ENCODE measurements at places on chromosomes 2 and 18.

DNA sequence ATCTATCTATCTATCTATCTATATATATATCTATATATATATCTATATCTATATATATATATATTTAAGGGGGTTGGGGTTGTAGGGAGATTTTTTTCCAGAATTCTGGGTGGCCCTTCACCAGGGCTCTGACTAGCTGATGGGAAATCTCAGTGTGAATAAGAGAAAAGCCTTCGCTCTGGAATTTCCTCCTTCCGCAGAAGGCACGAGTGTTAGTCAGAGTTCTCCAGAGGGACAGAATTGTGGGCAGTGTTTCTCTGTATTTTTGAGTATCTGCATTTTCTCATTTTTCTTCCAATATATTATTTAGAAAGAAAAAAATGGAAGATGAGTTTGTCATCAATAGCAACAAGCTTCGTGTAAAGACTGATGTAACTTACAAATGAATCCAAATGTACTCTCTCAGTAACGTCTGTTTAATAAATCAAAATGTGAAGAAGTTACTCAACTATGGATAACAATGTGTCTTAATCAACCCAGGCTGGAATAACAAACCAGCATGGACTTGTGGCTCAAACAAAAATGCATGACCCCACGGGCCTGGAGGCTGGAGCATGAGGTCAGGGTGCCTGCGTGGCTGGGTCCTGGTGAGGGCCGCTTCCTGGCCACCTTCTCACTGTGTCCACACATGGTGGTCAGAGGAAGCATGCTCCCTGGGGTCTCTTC lies 10.6 kb upstream of the SNTG2 start:
- no peak for DNase-seq

GRCh38 chr18:48700446-48700845 lies 161.6 kb downstream of the CTIF start:
- DNase-seq = no peak

DNA sequence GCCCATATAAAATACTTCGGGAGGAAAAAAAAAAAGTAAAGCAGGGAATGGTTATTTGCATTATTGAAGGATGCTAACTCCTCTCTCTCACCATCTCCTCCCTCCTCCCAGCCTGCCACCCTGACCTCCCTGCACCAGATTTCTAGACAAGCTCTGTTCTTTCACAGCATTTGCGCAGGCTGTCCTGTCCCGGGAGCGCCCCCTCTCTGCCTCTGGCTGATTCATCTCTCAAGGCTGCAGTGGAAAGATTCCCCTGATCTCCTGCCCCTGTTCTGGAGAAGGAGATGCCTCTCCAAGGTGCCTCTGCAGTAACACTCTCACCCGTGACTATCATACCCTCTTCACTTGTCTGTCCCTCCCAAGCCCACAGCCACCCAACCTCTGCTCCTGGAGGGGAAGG lies 38.5 kb downstream of the COL4A4 start:
- DNase-seq = peak; percentile 21

GRCh38 chr2:126602334-126602733 lies 53.6 kb upstream of the GYPC start:
- no peak for DNase-seq

- no peak for DNase-seq
These were observed 40.0 kb downstream of the FAM228A start for GRCh38 chr2:24214880-24215279.

DNA sequence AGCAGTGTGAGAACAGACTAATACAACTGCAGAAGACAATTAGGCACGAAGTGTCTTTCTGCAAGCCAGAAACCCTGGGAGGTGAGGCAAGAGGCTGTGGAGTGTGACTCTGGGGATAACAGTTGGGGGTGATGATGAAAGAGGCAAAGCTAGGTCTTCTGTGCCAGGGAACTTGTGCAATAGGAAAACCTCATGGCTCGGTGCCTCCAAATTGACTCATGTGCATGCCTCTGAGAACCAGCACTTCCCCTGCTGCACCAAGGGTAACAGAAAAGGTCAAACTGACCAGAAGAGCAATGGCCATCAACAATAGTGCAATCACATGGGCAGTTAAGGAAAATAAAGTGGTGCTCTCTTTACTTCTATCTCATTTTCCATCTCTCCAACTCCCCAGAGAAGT lies 136.4 kb downstream of the SCG2 start:
- DNase-seq = peak; percentile 95

DNA sequence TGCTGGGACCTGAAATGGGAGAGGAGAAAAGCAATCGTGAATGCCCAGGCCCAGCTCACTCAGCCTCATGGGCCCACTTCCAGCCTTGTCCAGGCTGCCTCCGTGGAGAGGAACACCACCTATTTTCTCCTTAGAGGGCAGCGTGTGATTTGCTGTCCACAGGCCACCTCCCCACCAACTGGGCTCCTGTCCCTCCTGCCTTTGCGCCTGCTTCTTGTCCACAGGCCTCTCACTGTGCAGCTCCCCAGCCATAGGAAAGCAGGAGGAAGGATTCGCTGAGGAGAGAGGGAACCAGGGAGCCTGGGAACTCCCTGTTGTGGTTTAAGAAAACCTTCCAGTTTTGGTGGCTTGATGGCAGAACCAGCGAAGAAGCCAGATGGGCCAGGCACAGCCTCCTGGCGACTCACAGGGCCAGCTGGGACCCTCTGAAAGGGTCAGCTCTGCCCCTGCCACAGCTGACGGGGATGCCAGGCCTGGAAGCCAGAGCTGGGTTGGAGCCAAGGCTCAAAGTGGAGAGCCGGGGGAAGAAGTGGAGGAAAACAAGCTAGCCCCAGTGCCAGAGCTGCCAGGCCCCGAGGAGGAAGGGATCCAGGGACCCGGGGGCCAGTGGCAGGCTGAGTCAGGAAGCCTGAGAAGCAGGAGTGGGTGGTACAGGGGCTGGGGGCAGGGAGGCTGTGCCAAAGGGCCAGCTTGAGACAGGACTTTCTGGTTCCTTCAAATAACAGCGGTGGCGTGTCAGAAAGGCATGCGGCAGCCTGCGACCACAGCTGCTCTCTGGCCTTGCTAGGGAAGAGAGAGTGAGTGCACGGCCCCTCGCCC lies 9.9 kb downstream of the TMBIM1 start:
- DNase-seq = no peak

- DNase-seq = no peak
These were observed 45.4 kb upstream of the SCN1A start for GRCh38 chr2:166173263-166173662.

GRCh38 chr2:558879-559278 lies 118.3 kb downstream of the TMEM18 start:
- DNase-seq = no peak

DNA sequence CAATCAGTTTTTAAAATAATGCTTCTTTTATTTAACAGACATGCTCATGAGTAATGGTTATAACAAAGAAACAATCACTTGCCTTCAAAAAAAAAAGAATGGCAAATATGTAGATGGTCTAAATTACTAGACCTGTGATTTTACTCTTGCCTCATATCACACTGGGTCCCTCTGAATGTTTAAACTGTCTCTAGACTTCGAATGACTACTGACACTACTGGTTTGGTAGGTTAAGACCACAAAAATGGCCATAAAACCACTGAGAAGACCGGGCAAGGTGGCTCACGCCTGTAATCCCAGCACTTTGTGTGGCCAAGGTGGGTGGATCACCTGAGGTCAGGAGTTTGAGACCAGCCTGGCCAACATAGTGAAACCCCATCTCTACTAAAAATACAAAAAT lies 5.1 kb upstream of the SELENOI start:
- no peak for DNase-seq

GRCh38 chr2:143937723-143938350 lies 582.1 kb downstream of the ZEB2 start:
- DNase-seq = no peak

- DNase-seq = no peak
These were observed 242.1 kb upstream of the RBMS1 start for GRCh38 chr2:160735696-160736095.

GRCh38 chr18:11978956-11979355 lies 2.4 kb upstream of the IMPA2 start:
- no peak for DNase-seq

DNA sequence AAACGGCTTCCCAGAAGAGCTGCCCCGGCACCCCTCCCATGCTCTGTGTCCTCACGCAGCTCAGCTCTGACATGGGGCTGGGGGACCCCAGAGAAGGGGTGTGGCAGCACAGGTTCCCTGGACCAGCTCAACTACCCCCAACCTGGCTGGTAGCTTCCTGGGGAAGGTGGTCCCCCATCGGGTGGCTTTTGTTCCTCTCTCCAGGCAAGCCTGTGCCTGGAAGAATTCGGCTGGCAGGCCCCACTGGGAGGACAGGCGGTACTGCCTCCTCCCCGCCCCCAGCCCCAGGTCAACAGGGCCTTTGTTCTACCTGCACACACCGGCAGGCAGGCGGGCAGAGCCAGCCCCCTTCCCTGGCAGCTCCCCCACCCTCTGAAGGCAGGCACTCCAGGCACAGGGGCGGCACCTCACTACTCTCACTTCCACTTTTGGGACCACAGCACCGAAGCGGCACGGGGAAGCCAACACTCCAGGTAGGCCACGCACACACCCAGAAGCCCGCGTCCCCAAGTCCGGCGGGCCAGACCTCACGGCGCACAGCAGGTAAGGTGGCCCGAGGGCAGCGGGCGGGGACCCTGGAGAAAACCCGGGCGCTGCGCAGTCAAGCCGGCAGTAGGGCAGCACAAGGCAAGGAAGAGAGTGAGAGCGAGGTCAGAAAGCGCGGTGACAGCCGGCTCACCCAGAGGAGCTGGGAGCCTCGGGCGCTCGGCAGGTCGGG lies 1.3 kb downstream of the HS6ST1 start:
- no peak for DNase-seq

GRCh38 chr18:31791817-31792579 lies 31.3 kb upstream of the SLC25A52 start:
- no peak for DNase-seq

DNA sequence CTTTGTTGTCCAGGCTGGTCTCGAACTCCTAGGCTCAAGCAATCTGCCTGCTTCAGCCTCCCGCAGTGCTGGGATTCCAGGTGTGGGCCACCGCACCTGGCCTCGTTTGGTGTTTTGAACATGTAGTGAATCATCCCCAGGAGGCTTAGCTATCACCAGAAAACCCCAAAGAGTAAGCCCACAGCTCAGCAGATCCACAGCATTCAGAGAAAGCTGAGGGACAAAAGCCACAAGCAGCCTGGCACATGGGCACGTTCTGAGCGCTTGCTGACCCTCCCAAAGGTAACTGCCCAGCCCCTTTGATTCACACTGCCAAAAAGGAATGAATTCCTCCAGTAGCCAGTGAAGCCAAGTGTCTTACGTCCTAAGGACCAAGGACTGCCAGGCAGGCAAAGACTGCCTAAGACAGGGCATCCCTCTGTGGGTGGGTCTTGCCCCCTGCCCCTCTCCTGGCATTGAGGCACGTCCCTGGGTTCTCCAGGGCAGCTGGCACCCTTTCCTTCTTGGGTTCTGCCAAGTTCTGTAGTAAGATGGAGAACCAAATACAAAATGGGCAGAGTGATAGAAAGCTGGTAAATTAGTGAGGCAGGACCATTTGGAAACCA lies 31.7 kb downstream of the MBP start:
- DNase-seq = no peak

DNA sequence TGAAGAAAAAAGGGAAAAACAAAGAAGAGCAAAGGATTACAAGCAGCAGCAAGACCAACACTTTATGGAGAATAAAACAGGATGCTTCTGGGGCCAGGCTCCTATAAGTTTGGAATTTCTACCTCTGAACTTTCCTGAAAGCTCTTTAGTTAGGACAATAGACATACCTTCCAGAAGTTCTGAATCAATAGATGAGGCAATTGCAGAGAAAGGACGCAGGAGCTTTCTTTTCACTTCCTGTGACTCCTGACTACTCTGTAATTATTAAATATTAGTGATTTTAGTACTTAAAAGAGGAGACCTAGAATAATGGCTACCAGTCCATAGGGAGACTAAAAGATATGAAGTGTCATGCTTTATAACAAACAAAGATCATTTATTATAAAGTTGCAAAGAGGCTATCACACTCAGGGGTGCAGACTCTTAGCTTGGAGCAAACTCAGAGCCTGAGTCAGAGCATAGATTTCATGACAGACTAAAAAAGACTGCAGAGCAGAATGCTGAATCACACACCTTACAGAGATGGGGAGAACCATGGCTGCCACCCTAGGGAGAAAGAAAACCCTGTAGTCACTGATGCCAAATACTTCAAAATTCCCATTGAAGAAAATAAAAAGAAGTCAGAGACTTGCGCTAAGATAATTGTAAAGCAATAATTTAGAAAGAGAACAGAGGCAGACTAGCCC lies 52.5 kb upstream of the FAM136A start:
- peak; percentile 64 for DNase-seq

DNA sequence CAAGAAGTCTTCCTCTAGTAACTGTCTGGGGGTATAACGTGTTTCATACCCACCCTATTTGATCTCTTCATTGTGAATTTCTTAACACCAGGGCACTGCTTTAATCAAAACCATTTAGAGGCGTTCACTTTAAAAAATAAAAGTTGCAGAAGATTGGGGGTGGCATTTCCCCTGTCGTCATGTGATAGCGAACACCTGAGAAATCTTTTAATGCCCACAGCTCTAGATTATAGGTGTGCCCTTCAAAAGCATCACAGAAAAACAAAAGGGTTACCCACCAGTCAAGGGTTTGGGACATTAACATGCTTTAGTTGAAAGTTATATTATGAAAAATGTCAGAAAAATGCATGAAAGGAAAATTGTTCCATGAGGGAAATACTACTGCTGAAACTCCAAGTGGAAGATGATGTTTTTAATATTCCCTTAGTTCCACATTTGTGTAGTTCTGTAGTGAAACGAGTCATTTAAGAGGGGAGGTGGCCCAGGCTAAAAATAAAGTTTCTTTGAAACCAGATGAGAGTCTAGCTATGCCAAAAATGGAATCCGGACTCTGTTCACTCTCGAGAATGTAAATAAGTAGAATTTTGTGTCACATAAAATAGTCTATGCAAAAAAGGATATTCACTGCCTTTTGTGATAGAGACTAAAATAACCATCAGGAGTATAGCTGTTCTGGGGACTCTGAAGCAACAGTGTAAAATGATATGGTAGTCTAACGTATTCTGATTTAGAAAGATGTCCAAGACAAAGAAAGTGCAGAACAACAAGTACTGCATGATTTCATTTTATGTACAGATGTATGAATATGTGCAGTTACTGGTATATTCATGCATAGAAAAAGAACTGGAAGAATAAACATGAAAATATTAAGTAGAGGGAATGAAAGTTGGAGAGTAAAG lies 95.3 kb downstream of the TMEM247 start:
- no peak for DNase-seq

GRCh38 chr2:199810422-199811171 lies 40.4 kb downstream of the FTCDNL1 start:
- peak; percentile 21 for DNase-seq

GRCh38 chr18:35029770-35030169 lies 11.4 kb upstream of the MAPRE2 start:
- DNase-seq = no peak

Data from HT1080 (cell line).